T-cell (primary cell): ENCODE measurements at places on chromosomes 1 and 21. TPM values are rescaled to one million over a fixed set of nuclear protein-coding genes. Genes with fewer than 3 reads are reported as not detected.

GRCh38 chr1:9904596-9904995 lies 5.5 kb downstream of the CTNNBIP1 start:
- H3K4me3 ChIP-seq = no peak overlapping the region
- no peak overlapping the region for H3K27ac ChIP-seq

- H3K27ac ChIP-seq = no peak overlapping the region
- no peak overlapping the region for H3K4me3 ChIP-seq
- DNase-seq = no peak
- no peaks in the 10 kb centered on the region for H3K36me3 ChIP-seq
- H3K4me1 ChIP-seq = no peaks in the 10 kb centered on the region
- no peaks in the 10 kb centered on the region for H3K27me3 ChIP-seq
These were observed 147.9 kb upstream of the RGS18 start for GRCh38 chr1:192010406-192010805.

GRCh38 chr1:40519517-40519916 lies 10.9 kb downstream of the EXO5 start:
- DNase-seq = no peak
- no peaks in the 10 kb centered on the region for H3K4me1 ChIP-seq
- no peak overlapping the region for H3K27ac ChIP-seq
- H3K27me3 ChIP-seq = peaks cover 5% of the 10 kb centered on the region
- no peaks in the 10 kb centered on the region for H3K36me3 ChIP-seq

GRCh38 chr1:155198547-155198906 lies 9.2 kb downstream of the THBS3 start:
- H3K4me1 ChIP-seq = peaks cover 21% of the 10 kb centered on the region
- DNase-seq = no peak

OR6K3 gene
- total RNA-seq = not detected

PALMD gene
- total RNA-seq = not detected

- H3K27ac ChIP-seq = no peak overlapping the region
- no peaks in the 10 kb centered on the region for H3K36me3 ChIP-seq
- no peak overlapping the region for H3K4me3 ChIP-seq
- H3K27me3 ChIP-seq = peaks cover 8% of the 10 kb centered on the region
- H3K4me1 ChIP-seq = no peaks in the 10 kb centered on the region
These were observed 167.6 kb downstream of the RHOU start for GRCh38 chr1:228902781-228903433.

GRCh38 chr1:177984136-177984525 lies 14.3 kb upstream of the SEC16B start:
- no peak overlapping the region for H3K27ac ChIP-seq
- H3K27me3 ChIP-seq = no peaks in the 10 kb centered on the region
- H3K4me3 ChIP-seq = no peak overlapping the region
- no peaks in the 10 kb centered on the region for H3K36me3 ChIP-seq
- DNase-seq = no peak
- H3K4me1 ChIP-seq = no peaks in the 10 kb centered on the region

DNA sequence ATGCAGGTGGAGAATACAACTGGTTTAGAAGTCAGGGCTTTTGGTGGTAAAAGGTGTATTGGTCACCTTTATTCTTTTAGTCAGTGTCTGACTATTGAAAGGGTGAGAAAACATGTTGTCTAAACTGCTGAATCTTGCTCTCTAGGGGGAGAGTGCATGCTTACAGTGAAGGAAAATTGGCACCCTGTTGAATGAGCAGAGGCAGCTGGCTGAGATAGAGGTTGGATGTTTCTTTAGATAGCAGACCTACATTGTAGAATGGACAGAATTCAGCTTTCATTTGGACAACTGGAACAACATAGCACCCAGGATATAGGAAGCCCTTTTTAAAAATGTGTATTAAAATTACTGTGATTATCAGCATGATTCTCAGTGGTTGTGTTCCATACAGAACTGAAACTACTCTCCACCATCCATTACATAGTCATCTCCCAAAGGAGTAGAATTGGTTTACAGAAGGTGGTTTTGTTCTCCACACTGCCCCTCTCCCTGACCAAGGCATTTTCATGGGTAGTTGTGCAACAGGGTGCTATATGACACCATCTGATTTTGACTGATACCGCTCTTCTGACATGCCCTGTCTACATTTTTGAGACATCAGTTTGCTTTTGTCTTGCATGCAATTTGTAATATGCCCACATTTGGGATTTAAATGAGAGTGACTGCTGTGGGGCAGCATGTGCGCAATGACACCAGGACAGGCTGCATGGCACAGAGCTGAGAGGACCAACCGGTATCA lies 16.2 kb downstream of the RHOU start:
- peaks cover 15% of the 10 kb centered on the region for H3K27me3 ChIP-seq
- peaks cover under 1% of the 10 kb centered on the region for H3K36me3 ChIP-seq
- H3K4me3 ChIP-seq = no peak overlapping the region

DNA sequence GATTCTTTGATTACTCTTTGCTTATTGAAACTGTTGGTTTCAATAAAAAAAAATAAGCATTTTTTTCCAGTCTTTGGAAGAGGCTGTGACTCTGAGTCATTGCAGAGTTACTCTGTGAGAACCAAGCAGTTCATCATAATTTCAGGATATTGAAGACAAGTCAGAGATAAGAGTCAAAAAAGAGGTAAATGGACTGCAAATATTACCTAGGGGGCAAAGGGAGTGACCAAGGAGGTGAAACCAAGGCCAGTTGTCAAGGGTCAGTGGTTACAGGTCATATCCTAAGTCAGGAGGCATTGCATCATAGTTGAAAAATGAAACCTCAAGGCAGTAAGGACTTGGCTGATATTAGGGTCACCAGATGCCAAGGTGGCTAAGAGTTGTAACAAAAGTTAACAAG lies 597.1 kb upstream of the USP24 start:
- no peaks in the 10 kb centered on the region for H3K36me3 ChIP-seq
- H3K4me3 ChIP-seq = no peak overlapping the region
- no peaks in the 10 kb centered on the region for H3K27me3 ChIP-seq
- no peak overlapping the region for H3K27ac ChIP-seq
- DNase-seq = no peak
- no peaks in the 10 kb centered on the region for H3K4me1 ChIP-seq

GRCh38 chr1:44571712-44572571 lies 102.3 kb downstream of the TMEM53 start:
- no peak for DNase-seq
- no peaks in the 10 kb centered on the region for H3K36me3 ChIP-seq
- no peaks in the 10 kb centered on the region for H3K4me1 ChIP-seq

GJA4 gene
- total RNA-seq = not detected

DNA sequence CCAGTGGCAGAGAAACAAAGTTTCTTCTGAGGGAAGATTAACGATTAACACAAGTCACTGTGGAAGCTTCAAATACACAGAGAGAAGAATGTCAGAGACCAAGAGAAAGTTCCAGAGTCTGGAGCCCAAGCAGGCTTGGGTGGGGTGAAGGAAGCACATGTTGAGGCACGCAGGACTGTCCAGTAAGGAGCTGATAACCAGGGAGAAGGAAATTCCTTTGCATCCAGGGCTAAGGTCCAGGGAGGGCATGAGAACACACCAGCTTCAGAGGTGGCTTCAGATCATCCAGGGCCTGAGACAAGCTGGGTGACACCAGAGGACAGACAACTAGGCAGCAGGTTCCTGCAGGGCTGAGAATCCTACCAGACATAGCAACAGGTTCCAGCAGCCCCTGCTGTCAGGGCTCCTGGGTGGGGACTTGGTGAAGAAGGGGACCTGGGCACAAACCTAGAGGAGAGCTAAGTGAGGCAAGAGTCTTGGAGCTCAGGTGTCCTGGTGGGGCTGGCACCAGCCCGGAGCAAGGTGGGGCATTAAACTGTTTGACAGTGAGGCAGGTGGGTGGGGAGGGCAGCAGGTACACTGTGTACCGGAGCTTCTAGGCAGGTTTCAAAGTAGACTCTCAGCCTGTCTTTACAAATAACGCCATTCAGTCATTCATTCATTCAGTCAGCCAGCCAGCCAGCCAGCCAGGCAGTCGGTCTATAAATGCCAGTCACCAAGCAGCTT lies 2.6 kb upstream of the SPRR1A start:
- DNase-seq = no peak
- no peak overlapping the region for H3K27ac ChIP-seq
- H3K27me3 ChIP-seq = peaks cover 20% of the 10 kb centered on the region
- no peaks in the 10 kb centered on the region for H3K36me3 ChIP-seq
